Cardiac septum (tissue), 1 donor: ENCODE measurements at places on chromosomes 3 and 15. TPM values are rescaled to one million over a fixed set of nuclear protein-coding genes. Genes with fewer than 3 reads are reported as not detected.

The FGD5 gene
- total RNA-seq: 15.6 TPM

The UPK1B gene
- not detected for total RNA-seq

The DIPK2A gene
- total RNA-seq: 9.4 TPM

The PLA2G4E gene
- total RNA-seq: 0.08 TPM

The SLC22A13 gene
- total RNA-seq: 0.22 TPM

The NECTIN3 gene
- 8.2 TPM for total RNA-seq

The LRRC31 gene
- not detected for total RNA-seq

The SHF gene
- 4.2 TPM for total RNA-seq
